CD4-positive, alpha-beta memory T cell (primary cell): ENCODE measurements at places on chromosomes 5 and 9. TPM values are rescaled to one million over a fixed set of nuclear protein-coding genes. Genes with fewer than 3 reads are reported as not detected.

Gene EIF4E1B
- not detected for total RNA-seq

Gene FOXB2
- not detected for total RNA-seq

Gene FAM153A
- 92.7 TPM for total RNA-seq

Gene STC2
- total RNA-seq: not detected

Gene SERF1A
- total RNA-seq: 13.7 TPM

Gene TMC1
- total RNA-seq: not detected

- no peak for DNase-seq
Measured at GRCh38 chr9:31588756-31589155, 795.7 kb upstream of the ACO1 start.

GRCh38 chr5:55911784-55912653, 60.9 kb downstream of the IL31RA start:
- DNase-seq: no peak

- no peak for DNase-seq
Measured at GRCh38 chr9:76441551-76442322, 17.2 kb upstream of the GCNT1 start.

GRCh38 chr9:86061972-86062739, 37.2 kb downstream of the GOLM1 start:
- no peak for DNase-seq

DNA sequence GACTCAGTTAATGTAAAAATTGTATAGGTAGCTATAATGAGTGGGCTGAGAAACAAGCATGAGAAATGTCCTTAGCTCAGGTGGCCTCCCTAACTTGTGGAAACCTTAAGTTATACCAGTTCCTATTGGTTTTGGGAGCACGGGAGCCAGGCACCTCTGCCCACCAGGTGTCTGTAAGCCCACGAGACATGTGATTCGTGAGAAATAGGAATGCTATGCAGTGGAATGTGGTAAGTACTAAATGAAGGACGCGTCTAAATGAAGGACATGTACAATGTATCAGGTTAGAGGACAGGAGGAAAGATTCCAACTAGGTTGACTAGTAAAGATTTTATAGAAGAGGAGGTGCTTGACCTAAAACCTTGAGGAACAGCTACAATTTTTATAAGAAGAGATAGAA, 46.0 kb upstream of the F2RL2 start:
- no peak for DNase-seq

GRCh38 chr5:72818866-72819534, 2.5 kb downstream of the TNPO1 start:
- DNase-seq: peak; percentile 38

DNA sequence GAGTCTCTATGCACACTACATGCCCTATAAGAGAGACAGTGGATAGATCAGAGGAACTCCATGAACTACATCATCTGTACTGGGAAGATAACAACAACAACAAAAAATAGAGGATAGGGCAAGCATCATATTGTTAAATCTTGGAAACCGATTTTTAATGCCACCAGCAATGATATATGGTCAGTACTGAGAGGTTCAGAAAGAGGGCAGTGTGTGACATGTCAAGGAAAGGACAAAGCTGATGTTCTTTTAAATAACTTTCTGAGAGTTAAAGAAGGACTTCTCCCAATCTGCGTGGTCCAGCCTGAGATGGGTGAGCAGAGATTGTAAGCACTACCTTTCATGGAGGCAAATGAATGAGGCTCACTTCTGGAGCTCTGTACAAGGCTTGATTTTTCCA, 62.0 kb upstream of the PHF24 start:
- DNase-seq: no peak

GRCh38 chr5:127216898-127217675, 73.5 kb upstream of the MEGF10 start:
- DNase-seq: no peak

GRCh38 chr9:128213746-128214497, 10.7 kb downstream of the DNM1 start:
- no peak for DNase-seq

DNA sequence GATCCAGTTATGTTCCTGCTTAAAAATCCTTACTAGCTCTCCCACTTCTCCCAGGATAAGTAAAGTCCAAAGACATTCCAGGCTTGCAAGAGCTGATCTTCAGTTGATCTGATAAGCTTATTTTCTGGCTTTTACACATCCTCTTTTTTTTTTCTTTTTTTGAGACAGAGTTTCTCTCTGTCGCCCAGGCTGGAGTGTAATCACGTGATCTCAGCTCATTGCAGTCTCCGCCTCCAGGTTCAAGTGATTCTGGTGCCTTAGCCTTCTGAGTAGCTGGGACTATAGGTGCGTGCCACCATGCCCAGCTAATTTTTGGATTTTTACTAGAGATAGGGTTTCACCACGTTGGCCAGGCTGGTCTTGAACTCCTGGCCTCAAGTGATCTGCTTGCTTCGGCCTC, 37.3 kb upstream of the PTPN3 start:
- DNase-seq: no peak

DNA sequence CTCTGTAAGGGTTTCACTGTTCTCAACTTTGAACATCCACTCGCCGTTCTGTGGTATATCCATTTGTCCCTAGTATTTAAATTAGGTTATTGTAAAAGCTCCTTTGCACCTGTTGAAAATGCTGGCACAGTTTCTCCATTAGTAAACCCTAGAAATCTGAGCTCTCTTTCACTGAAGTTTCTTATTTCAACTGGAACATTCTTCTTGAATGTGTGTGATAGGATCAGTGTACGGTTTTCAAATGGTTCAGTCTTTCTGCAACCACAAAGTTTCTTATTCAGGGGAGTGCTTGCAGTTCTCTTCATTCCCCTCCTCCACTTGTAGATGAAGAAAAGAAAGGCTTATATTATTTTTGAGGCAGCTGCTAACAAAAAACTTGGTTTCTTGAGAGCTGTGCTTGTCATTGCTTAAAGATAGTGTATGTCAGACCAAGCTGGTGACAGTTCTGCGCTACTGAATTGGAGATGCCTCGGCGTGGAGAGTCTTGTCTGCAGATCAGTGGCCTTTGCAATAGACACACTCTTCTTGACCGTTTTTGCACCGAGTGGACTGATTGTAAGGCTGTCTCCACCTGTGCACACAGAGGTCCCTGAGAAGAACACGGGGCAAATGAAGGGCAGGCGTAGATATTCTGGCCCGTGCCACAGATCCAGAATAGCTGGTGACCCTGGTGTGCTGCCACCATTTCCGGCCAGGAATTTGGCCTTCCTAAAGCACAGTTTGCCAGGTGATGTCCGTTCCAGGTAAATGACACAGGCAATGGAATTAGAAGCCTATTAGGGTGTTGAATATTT, 102.2 kb downstream of the TRIO start:
- DNase-seq: no peak
